Sigmoid colon (tissue), 7 donors: ENCODE measurements at places on chromosomes 6 and 20.

GRCh38 chr6:27059621-27060425 lies 187.7 kb upstream of the PRSS16 start:
- no peak for DNase-seq

DNA sequence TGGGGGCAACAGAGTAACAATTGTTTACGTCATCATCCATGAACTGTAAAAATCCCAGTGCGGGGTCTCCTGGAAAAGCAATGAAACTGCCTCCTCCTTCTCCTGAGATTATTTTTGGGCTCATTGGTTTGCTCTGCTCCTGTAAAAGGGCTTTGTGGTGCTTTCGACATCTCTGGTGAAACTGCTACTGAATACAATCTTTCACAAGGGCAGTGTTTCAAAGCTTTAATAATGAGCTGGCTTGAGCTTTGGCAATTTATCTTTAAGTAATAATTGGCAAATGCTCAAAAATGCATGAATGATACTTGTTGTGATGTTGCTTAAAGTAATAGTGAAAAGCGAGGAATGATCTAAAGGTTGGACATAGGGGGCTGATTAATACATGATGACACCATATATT lies 43.5 kb upstream of the ENPP1 start:
- DNase-seq, result no peak

DNA sequence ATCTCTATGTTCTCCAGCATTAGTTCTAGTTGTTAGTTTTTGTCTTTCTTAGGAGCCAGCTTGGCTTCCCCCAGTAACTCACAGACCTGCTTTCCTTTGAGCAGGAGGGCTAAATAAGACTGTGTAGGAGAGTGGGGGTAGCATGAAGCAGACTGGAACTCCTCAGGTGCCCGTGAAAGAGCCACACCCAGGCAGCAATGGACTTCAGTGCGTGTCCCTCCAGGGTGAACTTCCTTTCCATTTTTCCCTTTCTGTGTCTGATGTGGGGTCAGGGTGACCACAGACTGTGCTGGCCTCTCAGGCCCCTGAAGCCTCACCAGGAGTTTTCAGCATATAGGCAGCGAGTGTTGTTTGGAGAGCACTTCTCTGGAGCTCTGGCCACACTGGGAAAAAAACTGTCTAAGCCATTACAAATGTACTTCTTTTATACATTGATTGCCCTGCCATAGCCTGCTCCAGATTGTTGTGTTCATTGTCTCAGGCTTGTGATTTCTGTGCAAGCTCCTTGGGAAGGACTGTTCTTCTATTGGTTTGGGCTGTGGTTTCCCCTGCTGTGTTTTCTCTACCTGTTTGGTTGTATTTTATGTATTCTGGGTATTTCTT lies 55.7 kb downstream of the SH3BGRL2 start:
- DNase-seq, result no peak

GRCh38 chr6:110714143-110714542 lies 101.1 kb downstream of the CDK19 start:
- DNase-seq, result no peak

DNA sequence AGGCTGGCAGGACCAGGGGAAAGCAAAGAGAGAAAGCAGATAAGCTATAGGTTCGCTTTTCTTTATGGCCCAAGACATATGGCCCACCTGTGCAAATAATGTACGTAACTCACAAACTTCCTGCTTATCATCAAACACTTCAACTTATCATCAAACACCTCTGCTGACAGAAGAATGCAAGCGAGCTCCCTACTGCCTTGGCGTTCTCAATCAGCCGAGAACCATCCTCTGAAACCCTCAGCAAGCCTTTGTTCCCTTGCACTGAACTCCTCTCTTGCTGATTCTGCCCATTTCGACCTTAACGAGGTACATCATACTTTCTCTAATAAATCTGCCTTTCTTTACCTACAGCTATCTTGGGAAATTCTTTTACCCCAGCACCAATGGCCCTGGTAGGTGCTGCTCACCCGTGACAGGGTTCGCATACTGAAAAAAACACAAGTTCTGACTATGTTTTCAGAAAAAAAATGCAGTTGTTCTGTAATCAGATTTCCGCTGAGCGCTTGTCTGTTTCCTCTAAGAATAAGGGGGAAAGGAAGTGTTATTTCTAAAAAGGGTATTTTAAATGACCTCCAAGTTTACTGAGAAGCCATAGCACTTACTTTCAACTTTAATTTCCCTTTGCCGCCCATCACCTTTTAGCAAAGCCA lies 28.3 kb downstream of the SERPINB6 start:
- no peak for DNase-seq

GRCh38 chr6:161268531-161269210 lies 5.2 kb downstream of the AGPAT4 start:
- DNase-seq, result peak; percentile 21

- no peak for DNase-seq
Measured at GRCh38 chr6:113050979-113051378, 703.8 kb downstream of the RFPL4B start.

DNA sequence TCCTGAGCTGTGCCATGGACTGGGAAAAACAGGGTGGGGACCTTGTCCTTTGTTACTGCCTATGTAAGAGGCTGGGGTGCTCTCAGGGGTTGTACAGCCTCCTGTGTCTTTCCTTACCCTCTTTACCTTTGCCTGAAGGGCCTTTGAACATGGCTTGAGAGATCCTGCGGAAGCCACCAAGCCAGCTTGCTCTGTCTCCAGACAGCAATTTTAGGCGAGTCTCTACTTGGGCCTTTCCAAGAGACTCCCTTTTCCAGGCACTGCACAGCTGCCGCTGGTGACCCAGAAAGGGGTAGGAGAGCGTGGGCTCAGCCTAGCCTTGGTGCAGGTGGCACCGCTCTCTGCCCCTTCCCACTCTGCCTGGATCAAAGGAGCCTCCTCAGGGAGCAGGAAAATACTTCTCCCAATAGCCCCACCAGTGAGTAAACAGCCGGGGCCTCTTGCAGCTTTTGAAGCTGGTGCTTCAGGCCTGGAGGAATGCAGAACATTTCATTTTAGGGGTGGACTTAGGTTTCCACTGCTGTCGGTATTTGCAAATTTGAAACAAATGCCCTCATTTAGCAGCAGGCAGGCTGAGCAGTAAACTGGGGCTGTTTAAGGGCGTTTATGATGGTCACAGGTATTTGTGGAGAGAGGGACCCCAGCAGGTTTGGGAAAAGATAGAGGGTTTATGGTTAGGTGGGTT lies 13.9 kb downstream of the PTK7 start:
- no peak for DNase-seq

- DNase-seq, result no peak
Measured at GRCh38 chr20:47468290-47469050, 33.2 kb upstream of the NCOA3 start.

DNA sequence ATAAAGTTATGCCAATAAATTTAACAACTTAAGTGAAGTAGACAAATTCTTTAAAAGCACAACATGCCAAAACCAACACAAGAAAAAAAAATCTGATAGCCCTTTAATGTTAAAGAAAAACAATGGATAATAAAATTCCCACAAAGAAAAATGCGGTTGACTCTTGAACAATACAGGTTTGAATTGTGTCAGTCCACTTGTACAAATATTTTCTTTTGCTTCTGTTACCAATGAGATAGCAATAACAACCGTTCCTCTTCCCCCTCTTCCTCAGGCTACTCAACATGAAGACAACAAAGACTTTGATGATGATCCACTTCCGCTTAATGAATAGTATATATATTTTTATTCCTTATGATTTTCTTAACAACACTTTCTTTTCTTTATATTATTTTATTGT lies 283.9 kb upstream of the MAN1A1 start:
- no peak for DNase-seq

GRCh38 chr6:125107896-125108295 lies 45.7 kb upstream of the TPD52L1 start:
- no peak for DNase-seq

- no peak for DNase-seq
Measured at GRCh38 chr6:11497881-11498280, 39.7 kb upstream of the TMEM170B start.

DNA sequence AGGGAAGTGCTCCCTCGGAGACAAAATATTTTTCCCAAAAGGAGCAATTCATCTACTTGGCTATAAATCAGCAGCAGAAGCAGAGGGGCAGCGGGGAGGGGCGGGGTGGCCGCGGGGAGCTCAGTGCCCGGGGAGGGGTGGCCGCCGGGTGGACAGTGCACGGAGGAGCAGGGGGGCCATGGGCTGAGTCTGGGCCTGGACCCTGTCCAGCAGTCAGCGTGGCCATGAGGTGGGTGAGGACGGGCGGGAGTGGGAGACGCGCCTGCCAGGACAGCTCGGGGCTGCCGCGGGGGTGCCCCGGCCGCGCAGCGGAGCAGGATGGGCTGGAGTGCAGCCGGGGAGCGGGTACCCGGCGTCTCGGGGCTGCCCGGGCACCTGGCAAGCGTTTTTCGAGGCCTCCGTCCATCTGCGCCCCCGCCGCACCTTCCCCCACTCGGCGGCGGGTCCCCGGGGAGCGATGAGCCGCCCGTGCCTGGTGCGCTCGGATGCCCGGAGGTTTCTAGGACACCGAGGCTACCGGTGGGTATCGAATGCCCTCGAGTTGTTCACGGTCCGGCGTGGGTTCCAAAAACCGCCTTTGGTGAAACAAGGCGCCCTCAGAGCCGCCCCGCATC lies 229.5 kb downstream of the THBS2 start:
- no peak for DNase-seq

- peak; percentile 87 for DNase-seq
Measured at GRCh38 chr20:46406986-46407670, 713 bp upstream of the ELMO2 start.

DNA sequence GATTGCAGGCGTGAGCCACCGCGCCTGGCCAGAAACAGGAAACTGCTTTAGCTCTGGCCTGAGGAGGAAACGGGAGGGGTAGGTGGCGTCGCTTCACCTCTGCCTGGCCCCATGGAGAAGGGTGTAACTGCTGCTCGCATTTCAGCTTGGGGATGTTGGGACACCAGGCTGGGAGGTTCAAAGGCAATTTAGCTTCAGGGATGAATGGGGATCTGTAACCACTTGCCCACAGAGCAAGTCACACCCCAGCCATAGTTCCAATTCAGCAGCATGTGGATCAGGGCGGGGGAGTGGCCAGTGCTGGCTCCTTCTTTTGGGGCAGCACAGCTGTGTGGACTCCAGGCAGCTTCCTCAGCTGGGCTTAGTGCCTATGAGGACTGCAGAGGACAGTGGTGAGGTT lies 34.8 kb upstream of the NUP153 start:
- no peak for DNase-seq

- no peak for DNase-seq
Measured at GRCh38 chr6:14925699-14926026, 320.2 kb upstream of the JARID2 start.

GRCh38 chr6:77403424-77403823 lies 59.9 kb downstream of the HTR1B start:
- no peak for DNase-seq
